ENCODE measurements at places on chromosomes 11 and 22.

- no peak for DNase-seq
These were observed 13.4 kb upstream of the IL17REL start for GRCh38 chr22:50025993-50026392.

DNA sequence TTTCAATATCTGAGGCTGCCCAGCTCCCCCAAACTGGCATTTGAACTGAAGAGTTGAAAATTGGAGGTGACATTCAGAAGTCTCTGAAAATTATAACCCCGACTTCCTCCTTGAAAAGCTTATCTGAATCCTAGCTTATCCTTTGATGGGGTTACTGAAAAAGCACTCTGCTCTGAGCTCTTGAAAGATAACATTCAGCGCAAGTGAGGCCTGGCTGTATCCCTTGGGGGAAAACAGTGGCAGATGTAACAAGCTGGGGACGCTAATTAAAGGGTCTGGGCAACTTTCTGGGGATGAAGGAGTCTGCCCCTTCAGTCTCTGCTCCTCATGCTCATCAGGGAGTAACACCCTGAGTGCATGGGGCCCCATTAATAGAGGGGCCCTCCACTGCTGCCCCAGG is 402.0 kb upstream of the CADM1 start:
- no peak for DNase-seq

DNA sequence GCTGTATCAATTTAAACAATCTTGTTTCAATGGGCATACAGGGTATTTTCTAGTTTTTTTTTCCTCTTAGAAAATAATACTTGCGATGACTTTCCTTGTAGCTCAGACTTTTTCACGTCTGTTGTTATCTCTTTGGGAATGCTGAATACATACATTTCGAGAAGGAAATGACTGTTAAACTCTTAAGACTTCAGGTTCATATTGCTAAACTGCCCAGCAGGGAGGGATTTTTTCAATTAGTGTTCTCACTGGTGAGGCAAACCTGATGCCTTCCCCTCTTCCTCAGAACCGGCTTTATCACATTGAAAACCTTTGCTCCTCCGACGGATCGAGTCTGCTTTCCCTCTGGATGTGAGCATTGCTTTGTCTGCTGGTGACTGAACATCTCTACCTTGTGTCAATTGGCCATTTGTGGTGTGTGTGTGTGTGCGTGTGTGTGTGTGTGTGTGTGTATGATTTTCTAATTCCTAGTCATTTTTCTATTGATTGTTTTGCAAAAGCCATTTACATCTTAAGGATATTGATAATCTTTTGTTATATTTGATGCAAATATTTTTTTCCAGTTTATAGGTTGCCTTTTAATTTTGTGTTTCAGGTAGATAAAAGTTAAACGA is 6.6 kb downstream of the NEAT1 start:
- no peak for DNase-seq

DNA sequence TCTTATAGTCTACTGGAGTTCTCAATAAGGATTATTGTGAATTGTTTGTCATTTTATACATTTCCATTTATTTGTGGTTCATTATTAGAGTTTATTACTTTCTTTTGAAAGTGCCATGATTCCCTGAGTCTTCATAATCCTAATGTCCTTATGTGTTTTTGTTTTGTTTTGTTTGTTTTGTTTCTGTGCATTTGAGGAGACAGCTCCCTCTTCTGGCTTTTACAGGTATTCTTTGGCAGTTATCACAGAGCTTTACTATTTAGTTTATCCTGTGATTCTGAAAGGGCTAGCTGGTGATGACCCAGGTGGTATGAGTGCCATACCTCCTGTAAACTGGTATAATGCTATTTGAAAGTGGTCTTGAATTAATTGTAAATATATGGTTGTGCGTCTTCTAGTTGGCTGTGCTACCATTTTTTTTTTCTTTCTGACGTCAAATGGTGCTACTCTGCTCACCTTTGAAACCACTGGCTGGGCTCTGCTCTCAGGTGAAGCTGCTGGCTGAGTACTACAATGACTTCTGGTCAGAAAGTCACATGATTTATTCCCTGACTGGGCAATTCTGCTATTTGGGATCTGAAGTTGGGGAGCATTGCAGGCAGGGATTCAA is 751.2 kb downstream of the JRKL start:
- no peak for DNase-seq

GRCh38 chr22:41521126-41521525 is 23.1 kb downstream of the POLR3H start:
- no peak for DNase-seq

DNA sequence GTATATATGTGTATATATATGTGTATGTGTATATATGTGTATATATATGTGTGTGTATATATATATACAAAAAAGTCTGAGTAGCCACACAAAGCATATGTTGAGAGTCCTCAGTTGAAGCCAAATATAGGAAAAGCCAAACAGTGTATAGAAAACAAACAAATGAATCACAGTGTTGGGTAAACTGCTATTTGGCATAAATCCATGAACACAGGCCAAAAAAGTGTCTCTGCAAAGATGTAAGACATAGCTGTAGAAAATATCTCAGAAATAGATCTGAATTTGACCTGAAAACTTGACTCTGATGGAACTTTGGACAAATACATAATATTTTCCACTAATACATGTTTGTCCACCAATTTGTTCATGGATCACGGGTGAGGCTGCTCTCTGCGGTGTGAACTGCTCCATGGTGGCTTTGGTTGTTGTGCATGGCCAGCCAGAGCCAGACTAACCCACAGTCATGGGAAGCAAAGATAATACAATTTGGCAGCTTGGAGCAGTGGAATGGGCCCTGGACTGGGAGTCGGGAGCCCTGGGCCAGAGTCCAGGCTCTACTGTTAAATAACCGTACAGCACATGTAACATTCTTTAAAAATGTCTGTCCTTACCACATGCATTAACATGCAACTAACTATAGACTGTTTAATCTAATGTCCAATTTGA is 76.9 kb upstream of the EED start:
- DNase-seq, result no peak

DNA sequence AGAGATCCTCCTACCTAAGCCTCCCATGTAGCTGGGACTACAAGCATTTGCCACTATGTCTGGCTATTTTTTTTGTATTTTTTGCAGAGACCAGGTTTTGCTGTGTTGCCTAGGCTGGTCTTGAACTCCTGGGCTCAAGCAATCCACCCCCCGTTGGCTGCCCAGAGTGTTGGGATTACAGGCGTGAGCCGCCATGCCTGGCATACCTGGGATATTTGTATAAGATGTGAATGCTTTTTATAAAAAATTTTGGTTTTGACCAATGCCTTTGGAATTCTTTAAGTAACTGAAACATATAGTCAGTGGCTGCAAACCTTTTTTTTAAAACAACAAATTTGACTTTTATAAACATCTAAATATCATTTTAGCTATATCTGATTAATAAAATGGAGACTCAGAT is 42.4 kb downstream of the ADAMTS8 start:
- DNase-seq, result no peak

GRCh38 chr11:31803813-31804311 is 7.3 kb downstream of the PAX6 start:
- DNase-seq, result no peak

DNA sequence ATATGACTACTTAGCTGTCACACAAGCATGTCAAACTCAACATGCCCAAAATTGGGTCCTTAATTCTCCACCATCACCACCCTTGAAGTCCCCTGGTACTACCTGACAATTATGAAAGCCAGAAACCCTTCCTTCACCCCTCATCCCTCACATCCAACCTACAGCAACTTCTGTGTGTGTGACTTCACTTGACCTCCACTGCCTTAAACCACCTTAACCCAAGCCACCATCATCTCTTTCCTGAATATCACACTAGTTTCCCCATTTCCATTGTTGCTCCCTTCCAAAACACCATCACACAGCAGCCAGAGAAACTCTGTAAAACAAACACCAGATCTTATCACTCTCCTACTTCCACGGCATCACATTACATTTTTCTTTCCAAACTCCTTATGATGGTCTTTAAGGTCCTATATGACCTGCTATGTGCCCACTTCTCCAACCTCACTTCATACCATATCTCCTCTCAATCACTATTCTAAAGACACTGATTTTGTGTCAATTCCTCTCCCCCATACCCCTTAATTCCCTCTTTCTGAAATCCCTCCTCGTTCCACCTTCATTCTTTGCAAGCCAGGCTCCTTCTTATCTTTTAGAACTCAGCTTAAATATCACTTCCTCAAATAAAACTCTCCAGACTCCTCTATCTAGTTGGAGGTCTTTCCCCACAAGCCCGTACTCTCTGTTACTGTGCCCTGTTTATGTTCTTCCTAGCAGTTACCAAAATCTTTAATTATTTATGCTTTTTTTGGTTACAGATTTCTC is 124.9 kb downstream of the RBFOX2 start:
- DNase-seq, result no peak

DNA sequence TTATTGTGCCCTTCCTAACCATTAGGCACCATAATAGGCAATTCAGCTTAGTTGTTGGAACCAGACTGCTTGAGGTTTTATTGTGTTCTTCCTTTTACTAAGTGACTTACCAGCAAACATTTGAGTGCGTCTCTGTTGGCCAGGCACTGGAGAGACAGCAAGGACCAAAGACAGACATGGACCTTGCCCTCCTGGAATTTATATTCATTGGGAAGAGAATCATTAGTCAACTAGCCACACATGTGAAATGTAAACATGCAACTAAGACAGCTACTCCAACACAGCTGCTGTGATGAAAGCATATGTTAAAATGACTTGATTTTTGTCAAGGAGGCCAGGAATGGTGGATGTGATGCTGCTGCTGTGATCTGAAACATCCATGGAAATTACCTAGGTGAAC is 106.4 kb downstream of the TRAF6 start:
- no peak for DNase-seq

GRCh38 chr11:62152245-62153086 is 28.7 kb downstream of the INCENP start:
- DNase-seq, result no peak

GRCh38 chr11:129115652-129116586 is 76.2 kb downstream of the ARHGAP32 start:
- DNase-seq, result no peak

DNA sequence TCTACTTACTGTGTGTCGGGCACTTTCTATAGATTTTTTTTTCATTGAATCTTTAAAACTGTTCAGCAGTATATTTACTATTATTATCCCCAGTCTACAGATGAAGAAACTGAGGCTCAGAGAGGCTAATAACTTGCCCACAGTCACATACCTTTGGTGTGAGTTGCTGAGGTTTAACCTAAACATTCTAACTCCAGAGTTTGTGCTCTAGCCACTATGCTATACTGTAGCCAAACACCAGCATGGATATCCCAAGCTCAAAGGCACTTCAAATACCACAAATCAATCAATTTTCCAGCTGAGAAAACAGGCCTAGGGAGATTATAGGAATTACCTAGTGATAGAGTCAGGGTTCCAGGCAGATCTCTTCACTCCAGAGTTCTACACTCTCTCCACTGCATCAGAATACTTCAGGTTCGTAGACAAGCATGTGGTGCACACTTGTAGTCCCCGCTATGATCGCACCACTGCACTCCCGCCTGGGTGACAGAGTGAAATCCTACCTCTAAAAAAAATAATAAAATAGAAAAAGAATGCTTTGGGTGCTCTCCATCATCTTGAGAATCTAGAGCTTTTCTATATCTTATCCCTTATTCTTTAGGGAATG is 20.4 kb upstream of the UPB1 start:
- no peak for DNase-seq

GRCh38 chr11:67369801-67370284 is 3.6 kb downstream of the CLCF1 start:
- no peak for DNase-seq

DNA sequence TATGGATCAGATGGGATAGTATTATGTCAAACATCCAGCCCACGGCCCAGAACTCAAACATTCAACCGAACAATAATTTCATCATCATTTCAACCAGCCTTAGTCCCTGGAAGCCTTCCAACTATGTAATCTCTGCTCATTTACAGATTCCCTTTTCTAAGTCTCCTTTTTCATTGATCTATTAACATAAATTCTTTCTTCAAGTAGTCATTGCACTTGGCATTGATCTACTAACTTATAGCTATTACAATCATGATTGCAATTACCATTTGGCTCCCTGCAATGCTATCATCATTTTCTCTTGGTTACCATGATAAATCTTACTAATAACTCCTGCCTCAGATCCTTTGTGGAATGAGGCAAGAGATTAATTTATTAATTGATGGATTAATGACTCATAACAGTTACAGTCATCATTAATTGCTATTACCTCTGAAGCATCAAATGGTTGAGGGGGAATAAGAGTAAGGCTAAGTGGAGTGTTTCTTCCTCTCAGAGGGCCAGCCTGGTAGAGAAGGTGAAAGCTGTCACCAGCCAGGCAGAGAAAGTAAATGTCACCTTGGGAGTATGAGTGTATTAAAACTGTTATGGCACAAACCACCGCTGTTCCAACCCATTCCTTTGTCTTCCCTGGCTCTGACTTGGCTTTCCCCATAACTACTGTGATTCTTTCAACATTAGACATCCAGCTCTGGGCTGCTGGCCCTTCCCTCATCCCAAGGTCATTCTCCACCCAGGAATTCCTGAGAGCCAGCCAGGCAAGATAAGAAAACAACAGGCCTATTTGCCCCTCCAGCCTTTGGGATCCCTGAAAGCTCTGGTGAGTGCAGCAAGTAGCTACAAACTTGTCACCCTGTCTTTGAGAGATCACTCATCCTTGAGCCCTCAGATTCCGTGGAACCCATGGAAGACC is 174.7 kb downstream of the RRAS2 start:
- no peak for DNase-seq

DNA sequence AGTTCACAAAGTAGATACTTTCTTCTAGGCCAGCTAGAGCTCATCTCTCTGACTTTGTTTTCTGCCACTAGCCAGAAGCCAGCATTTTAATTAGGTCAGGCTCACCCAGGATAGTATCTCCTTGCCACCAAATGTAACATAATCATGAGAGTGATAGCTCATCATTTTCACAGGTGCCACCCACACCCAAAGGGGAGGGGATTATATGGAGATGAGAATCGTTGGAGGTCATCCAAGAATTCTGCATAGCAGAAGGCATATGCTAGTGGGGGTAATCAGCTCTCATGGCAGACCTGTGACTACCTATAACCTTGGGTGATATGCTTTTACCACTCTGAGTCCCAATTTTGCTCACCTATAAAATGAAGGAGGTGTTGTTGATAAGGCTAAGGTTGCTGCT is 523.0 kb downstream of the METTL15 start:
- no peak for DNase-seq

DNA sequence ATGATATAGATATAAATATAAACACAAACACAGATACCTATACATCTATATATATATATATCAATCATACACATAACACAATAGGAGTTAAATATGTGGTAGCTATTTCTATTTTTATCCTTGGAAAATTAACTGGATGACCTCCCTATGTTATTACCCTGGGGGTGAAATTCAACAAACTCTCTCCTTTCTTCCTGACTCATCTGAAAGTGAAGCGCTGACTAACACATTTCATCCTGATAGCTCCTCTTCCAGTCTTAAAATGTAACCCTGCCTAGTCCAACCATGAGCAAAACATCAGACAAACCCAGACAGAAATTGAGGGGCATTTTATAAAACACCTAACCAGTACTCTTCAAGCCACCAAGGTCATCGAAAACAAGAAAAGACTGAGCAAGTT is 220.6 kb upstream of the ISX start:
- DNase-seq, result no peak

DNA sequence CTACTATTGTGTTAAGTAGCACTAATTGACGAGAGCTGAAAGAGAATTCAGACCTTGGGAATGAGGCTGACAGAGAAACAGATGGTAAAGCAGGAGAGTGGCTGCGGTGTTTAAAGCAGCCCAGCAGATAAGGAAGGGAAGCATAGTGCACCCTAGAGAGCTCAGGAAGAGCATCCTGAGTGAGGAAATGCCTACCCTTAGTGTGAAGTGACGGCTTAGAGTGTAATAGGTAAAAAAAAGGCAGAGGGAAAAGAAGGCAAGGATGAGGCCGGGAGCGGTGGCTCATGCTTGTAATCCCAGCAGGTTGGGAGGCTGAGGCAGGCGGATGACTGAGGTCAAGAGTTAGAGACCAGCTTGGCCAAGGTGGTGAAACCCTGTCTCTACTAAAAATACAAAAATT is 22.4 kb upstream of the ETS1 start:
- DNase-seq, result no peak
